Midbrain (tissue), 1 donor: ENCODE measurements at places on chromosomes 7 and 10.

GRCh38 chr7:123748171-123748733 is 551 bp downstream of the WASL start:
- DNase-seq, result no peak

GRCh38 chr10:74189999-74190421 is 39.0 kb downstream of the ADK start:
- DNase-seq, result no peak

GRCh38 chr10:82392533-82392932 is 517.5 kb downstream of the NRG3 start:
- DNase-seq, result no peak

- DNase-seq, result peak; percentile 95
Observed at GRCh38 chr7:99472561-99473314, at the start of gene ZNF789. TSS of gene ZNF789 (plus strand) at chr7:99472890. CDS start at chr7:99476457, 3,567 bp downstream.

DNA sequence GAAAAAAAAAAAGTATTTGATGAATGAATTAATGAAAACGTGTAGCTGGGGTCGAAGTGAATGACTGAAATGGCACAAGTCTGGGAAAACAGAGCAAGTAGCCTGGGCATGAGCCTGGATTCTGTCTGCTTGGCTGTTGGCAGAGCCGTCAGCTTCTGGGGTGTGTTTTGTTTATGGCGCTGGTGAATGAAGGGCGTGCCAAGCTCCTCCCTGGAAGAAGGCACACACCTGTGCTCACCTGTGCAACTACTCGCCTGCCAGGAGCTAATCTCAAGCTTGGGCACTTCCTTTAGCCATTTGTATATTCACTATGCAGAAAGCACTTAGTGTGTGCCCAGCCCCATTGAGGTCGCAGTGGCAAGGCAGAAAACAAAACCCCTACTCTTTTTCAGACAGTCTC is 74.1 kb downstream of the GTF2IRD1 start:
- no peak for DNase-seq

- DNase-seq, result no peak
Observed at GRCh38 chr10:63005246-63005645, 127.9 kb upstream of the NRBF2 start.

- DNase-seq, result no peak
Observed at GRCh38 chr7:149855361-149856305, 17.5 kb downstream of the ZNF862 start.

DNA sequence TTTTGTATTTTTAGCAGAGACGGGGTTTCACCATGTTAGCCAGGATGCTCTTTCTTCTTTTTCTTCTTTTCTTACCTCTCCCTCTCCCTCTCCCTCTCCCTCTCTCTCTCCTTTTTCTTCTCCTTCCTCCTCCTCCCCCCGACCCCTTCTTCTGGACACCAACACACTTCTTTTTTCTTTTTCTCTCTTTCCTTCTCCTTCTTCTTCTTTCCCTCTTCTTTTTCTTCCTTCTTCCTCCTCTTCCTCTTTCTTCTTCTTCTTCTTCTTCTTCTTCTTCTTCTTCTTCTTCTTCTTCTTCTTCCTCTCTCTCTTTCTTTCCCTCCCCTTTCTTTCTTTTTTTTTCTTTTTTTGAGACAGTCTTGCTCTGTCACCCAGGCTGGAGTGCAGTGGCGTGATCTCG is 14.0 kb downstream of the MMD2 start:
- no peak for DNase-seq

GRCh38 chr7:128947854-128948253 is 10.1 kb downstream of the IRF5 start:
- DNase-seq, result no peak

- no peak for DNase-seq
Observed at GRCh38 chr7:18505870-18506460, 10.4 kb downstream of the HDAC9 start.

- no peak for DNase-seq
Observed at GRCh38 chr7:91953618-91954017, 13.0 kb downstream of the AKAP9 start.

- DNase-seq, result no peak
Observed at GRCh38 chr7:15131661-15132060, 229.1 kb upstream of the DGKB start.

DNA sequence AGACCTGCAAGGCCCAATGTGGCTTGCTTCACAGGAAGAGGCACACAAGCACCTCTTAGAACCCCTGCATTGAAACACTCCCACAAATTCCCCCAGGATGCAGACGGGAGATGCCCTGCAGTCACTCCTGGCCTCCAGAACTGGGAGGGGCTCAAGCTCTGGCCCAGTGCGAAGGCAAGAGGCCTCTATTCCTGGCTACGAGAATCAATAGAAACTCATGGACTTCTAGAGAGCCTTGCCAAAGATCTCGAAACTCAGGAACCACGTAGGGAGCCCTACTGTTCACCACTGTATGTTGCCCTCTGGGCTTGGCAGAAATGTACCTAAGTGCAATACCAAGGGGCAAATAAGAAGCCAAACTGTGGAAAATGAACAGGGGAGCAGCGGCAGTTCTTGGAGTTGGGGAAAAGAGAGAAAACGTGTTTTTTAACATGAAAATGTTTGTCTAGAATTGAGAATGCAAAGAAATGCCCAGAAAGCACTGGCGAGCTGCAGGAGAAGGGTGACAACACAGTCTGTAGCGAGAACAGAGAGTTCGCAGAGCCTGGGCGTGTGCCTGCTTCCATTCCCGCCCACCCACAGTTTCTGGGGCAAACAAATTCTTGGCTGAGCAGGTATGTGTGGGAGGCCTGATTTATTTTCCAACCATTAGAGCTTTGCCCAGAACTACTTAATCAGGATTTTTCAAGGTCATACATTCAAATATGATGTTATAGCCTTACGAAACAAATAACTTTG is 260.5 kb upstream of the KLF14 start:
- DNase-seq, result peak; percentile 70

GRCh38 chr7:99860281-99861127 is 16.3 kb downstream of the OR2AE1 start:
- DNase-seq, result no peak

GRCh38 chr7:65960351-65961074 is 21.5 kb downstream of the GUSB start:
- no peak for DNase-seq

DNA sequence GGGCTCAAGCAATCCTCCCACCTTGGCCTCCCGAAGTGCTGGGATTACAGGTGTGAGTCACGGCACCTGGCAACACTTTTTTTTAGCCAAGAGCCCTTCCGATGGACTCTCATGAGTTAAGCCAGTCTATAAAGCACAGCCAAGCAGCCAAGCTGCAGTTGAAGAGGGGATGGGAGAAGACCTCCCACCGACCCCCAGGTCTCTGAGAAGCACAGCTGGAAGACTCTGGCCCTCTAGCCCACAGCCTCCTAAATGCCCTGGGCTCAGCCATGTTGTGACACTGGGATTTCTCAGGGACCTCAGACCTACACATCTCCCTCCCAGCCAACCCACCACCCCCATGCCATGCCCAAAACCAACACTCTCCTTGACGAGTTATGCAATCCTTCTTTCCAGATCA is 31.1 kb downstream of the CALML3 start:
- no peak for DNase-seq

GRCh38 chr10:103145046-103145445 is 48.0 kb downstream of the NT5C2 start:
- DNase-seq, result no peak

GRCh38 chr7:30159698-30160143 is 24.9 kb downstream of the MTURN start:
- DNase-seq, result no peak

DNA sequence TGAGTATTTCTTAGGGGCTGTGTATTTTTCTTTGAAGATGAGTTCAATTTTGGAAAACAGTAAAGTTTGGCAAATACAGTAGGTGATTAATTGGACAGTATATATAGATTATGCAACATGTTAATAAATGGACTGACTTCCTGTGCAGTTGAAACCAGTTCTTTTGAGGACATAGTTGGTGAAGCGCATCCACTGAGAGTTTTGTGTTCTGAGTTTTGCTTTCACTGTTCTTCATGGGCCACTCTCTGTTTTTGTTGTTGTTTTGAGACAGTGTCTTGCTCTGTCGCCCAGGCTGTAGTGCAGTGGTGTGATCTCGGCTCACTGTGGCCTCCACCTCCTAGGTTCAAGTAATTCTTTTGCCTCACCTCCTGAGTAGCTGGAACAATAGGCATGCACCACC is 109.0 kb downstream of the SDHAF3 start:
- DNase-seq, result no peak

DNA sequence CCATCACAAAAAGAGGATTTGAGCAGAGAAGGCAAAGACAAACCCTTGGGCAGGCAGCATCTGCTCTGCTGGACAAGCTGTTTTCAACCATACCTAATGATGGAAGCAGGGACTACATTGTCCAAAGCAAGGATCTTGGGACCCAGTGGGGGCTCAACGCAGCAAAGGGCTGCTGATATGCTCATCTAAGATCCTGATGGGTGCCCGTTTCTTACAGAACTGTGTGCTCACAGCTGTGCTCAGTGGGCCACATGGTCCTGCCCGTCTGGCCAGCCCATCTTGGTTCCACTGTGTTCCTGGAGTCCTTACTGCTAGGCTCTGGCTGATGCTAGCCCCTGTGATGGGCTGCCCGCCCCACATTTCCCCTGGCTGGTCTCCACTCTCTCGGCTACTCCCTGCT is 36.1 kb downstream of the GPRIN2 start:
- no peak for DNase-seq

- no peak for DNase-seq
Observed at GRCh38 chr10:62297857-62298256, 29.2 kb upstream of the RTKN2 start.

DNA sequence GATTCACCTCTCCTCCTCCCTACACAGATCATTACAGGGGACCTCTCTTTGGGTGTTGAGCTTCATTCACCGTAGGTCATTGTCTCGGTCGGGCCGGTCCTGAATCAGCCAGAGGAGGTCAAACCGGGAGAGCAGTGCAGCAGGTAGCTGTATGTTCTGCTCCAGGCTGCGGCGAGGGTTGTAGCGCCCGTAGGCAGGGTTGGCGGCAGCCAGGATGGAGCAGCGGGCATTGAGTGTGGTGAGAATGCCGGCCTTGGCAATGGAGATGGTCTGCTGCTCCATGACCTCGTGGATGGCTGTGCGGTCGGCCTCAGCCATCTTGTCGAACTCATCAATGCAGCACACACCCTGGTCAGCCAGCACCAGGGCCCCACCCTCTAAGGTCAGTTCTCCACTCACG is 5.5 kb downstream of the MCM7 start:
- no peak for DNase-seq

DNA sequence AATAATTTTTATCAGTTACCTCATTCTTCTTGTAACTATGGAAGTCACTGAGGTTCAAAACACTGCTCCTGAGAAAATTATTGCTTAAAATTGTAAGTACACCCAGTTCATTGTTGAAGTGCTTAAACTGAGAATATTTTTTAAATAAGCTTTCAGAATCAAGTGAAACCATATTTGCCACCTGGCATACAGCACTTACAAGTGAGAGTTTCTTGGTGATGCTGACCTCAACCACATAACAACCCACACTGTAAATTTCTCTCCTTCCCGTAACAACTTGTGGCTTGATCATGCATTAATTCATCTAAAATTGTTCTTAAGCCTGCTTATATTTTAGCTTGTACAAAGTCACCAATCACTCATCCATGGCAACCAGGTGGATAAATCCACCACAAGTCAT is 34.0 kb downstream of the IMMP2L start:
- no peak for DNase-seq
